Thyroid gland (tissue), 4 donors: ENCODE measurements at places on chromosomes 13 and 19. TPM values are rescaled to one million over a fixed set of nuclear protein-coding genes. Genes with fewer than 3 reads are reported as not detected.

- H3K4me1 ChIP-seq: no peaks in the 10 kb centered on the region
- no peaks in the 10 kb centered on the region for H3K36me3 ChIP-seq
- H3K27me3 ChIP-seq: no peaks in the 10 kb centered on the region
- no peak overlapping the region for H3K27ac ChIP-seq
- DNase-seq: no peak
Observed at GRCh38 chr13:84187626-84188025, 305.4 kb upstream of the SLITRK1 start.

GRCh38 chr19:4713384-4713951 lies 10.2 kb downstream of the DPP9 start:
- H3K4me1 ChIP-seq: no peaks in the 10 kb centered on the region
- H3K27me3 ChIP-seq: no peaks in the 10 kb centered on the region
- H3K4me3 ChIP-seq: no peak overlapping the region

- no peak for DNase-seq
- no peak overlapping the region for H3K27ac ChIP-seq
- no peak overlapping the region for H3K4me3 ChIP-seq
- no peaks in the 10 kb centered on the region for H3K36me3 ChIP-seq
Observed at GRCh38 chr19:32222556-32222955, 122.9 kb upstream of the ZNF507 start.

DNA sequence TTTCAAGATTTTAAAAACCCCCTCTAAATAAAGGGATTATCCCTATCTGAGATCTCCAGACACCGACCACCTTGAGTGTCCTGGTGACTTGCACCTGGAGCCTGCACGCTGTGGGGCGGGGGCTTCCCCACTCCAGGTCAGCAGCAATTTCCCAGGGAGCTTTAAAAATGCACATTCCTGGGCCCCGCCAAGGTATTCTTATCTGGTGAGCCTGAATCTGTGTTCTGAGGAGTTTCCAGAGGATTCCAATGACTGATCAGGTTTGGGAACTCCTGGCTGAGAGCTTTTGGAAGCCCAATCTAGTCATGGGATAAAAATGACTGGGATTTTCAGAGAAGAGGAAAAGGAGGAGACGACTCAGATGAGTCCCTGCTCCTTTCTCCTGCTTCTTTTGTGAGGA lies 66.1 kb downstream of the FGF9 start:
- no peaks in the 10 kb centered on the region for H3K27me3 ChIP-seq
- no peak overlapping the region for H3K4me3 ChIP-seq
- DNase-seq: no peak

- H3K36me3 ChIP-seq: no peaks in the 10 kb centered on the region
- no peak for DNase-seq
- no peak overlapping the region for H3K4me3 ChIP-seq
- H3K27me3 ChIP-seq: no peaks in the 10 kb centered on the region
Observed at GRCh38 chr13:64540468-64540867, 2689.7 kb downstream of the PCDH9 start.

DNA sequence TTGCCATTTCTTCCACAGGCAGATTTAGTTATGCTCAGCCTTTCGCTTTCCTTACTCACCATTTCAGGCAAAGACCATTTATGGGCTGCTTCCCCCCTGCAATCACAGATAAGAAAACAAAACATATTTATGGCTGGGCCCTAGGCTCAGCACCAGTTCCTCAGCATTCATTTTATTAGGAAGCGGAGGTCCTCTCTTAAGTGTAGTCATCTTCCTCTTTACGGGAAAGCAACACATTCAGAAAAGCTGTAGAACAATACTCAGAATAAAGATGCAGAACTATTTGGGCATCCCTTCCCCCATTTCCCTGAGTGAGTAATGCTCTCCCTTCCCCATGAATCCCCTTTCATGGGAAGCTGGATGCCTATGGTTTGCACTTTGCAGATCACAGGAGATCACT lies 27.9 kb downstream of the FLT1 start:
- no peaks in the 10 kb centered on the region for H3K36me3 ChIP-seq
- H3K4me1 ChIP-seq: no peaks in the 10 kb centered on the region
- no peak for DNase-seq
- H3K27me3 ChIP-seq: no peaks in the 10 kb centered on the region
- H3K4me3 ChIP-seq: no peak overlapping the region
- H3K27ac ChIP-seq: no peak overlapping the region

- DNase-seq: no peak
- peaks cover 10% of the 10 kb centered on the region for H3K4me1 ChIP-seq
- H3K27ac ChIP-seq: peak overlapping the region; percentile 69
- H3K4me3 ChIP-seq: no peak overlapping the region
- no peaks in the 10 kb centered on the region for H3K27me3 ChIP-seq
Observed at GRCh38 chr19:47142779-47143178, 12.1 kb downstream of the SAE1 start.

GRCh38 chr13:67267136-67267535 lies 37.0 kb upstream of the PCDH9 start:
- no peaks in the 10 kb centered on the region for H3K36me3 ChIP-seq
- no peak for DNase-seq
- no peaks in the 10 kb centered on the region for H3K4me1 ChIP-seq
- H3K4me3 ChIP-seq: no peak overlapping the region

GRCh38 chr13:58611117-58611516 lies 979.6 kb downstream of the PCDH17 start:
- no peak overlapping the region for H3K4me3 ChIP-seq
- H3K36me3 ChIP-seq: no peaks in the 10 kb centered on the region
- no peak overlapping the region for H3K27ac ChIP-seq
- no peaks in the 10 kb centered on the region for H3K4me1 ChIP-seq
- no peaks in the 10 kb centered on the region for H3K27me3 ChIP-seq
- DNase-seq: no peak

DNA sequence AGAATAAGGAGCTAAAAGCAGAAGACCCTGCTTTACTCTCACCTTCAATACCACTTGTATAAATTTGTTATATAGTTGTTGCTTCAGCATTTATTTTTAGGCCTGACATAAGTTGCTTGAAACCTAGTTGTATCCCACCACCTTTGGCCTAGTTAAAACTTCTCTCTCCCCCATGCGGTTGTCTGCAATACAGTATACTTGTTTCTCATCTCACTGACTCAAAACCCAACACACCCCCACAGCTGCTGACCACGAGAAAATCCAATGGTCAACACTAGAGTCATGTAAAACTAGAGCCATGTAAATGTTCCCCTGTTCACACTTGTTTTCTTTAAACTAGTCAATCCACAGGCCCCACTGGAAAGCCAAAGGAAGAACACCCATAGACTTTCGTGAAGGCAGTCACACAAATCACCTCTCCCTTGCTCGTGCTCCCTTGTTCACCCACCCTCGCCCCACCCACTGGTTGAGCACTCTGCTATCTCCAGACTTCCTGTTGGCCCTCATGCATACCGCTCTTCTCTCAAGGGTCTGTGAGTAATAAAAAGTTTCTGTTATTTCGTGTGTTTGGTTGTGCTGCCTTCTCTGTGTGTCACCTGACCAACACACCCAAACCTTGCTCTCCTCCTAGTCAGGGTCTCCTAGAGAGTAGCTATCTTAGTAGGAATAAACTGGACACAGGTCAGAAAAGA lies 12.9 kb upstream of the CCDC169 start:
- no peak overlapping the region for H3K4me3 ChIP-seq
- no peak for DNase-seq
- peaks cover 35% of the 10 kb centered on the region for H3K36me3 ChIP-seq
- no peaks in the 10 kb centered on the region for H3K4me1 ChIP-seq
- no peak overlapping the region for H3K27ac ChIP-seq

DNA sequence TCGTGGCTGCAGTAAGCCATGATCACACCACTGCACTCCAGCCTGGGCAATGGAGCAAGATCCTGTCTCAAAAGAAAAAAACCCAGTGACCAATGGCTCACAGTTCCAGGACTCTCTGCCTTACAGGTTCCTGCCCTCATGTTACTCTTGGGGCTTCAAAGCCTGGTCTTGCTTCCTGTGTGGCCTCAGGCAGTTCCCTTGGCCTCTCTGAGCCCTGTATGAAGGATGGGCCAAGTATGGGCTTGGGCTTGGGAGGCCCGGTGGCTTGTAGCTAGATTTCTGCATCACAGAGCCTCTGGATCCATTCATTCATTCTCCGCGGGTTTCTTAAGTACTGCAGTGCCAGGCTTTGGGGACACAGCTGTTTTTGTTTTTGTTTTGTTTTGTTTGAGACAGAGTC lies 780 bp upstream of the TSPAN16 start:
- no peak overlapping the region for H3K4me3 ChIP-seq
- H3K27me3 ChIP-seq: no peaks in the 10 kb centered on the region
- no peak overlapping the region for H3K27ac ChIP-seq
- peaks cover 7% of the 10 kb centered on the region for H3K4me1 ChIP-seq

GRCh38 chr13:89751432-89751930 lies 1596.0 kb upstream of the MIR17HG start:
- no peak for DNase-seq
- H3K4me3 ChIP-seq: no peak overlapping the region
- H3K36me3 ChIP-seq: no peaks in the 10 kb centered on the region
- no peaks in the 10 kb centered on the region for H3K27me3 ChIP-seq

GRCh38 chr13:39244561-39245230 lies 206.4 kb downstream of the NHLRC3 start:
- no peaks in the 10 kb centered on the region for H3K36me3 ChIP-seq
- no peaks in the 10 kb centered on the region for H3K27me3 ChIP-seq
- H3K27ac ChIP-seq: no peak overlapping the region
- no peak for DNase-seq
- no peaks in the 10 kb centered on the region for H3K4me1 ChIP-seq

- no peak overlapping the region for H3K4me3 ChIP-seq
- DNase-seq: no peak
- peaks cover 13% of the 10 kb centered on the region for H3K4me1 ChIP-seq
- H3K27ac ChIP-seq: no peak overlapping the region
- no peaks in the 10 kb centered on the region for H3K36me3 ChIP-seq
- no peaks in the 10 kb centered on the region for H3K27me3 ChIP-seq
Observed at GRCh38 chr13:110650436-110650835, 35.1 kb downstream of the NAXD start.

DNA sequence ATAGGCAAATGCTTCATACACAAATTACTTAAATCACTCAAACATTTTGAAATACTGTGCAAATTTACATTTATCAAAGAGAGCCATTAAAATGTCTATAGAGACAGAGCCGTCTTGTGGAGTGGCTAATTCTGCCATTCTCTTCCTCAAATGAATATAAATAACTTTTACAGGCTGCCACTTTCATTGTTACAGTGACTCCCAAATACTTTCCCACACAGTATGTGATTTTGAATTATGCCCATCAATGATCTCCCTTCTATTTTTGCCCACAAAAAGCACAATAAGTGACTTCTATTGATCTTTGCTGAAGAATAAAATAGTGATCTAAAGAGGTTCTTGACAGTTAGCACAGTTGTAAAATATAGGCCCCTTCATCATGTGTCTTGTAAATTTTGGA lies 1244.9 kb downstream of the PCDH17 start:
- H3K4me1 ChIP-seq: no peaks in the 10 kb centered on the region
- no peak for DNase-seq
- H3K4me3 ChIP-seq: no peak overlapping the region
- no peaks in the 10 kb centered on the region for H3K27me3 ChIP-seq

DNA sequence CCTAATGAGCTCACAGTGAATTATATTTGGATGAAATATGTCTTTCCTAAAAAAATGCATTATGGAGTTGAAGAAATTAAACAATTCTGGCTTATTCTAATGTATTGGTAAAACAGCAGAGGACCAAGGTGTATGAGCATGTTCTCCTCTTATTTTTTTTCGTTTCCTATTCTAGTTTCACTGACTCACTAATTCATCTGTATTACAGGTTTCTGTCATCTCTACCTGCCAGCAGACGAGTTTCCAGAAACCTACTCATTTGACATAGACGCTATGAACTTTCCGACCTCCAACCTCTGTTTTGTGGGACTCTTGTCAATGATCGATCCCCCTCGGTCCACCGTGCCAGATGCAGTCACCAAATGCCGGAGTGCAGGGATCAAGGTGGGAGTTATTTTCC lies 20.3 kb downstream of the ATP12A start:
- DNase-seq: no peak
- H3K36me3 ChIP-seq: no peaks in the 10 kb centered on the region
- H3K27me3 ChIP-seq: no peaks in the 10 kb centered on the region

DNA sequence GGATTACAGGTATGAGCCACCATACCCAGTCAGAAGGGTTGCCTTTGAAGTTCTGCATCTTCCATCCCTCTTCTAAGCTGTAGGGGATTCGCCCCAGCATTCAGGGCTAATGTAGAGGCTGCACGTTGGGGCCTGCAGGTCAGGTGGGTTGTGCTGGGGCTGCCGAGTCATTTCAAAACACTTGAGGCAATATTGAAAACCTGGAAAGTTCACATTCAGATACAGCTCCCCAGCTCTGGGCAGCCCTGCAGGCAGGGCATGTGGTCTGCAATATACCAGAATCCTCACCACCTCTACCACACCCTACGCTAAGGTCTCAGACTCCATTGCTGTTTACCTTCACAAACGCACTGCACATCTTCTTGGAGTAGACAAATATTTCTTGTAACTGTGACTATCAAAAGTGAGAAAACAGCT lies 24.6 kb downstream of the CCNE1 start:
- H3K4me3 ChIP-seq: no peak overlapping the region
- no peak for DNase-seq
- no peaks in the 10 kb centered on the region for H3K36me3 ChIP-seq
- no peaks in the 10 kb centered on the region for H3K4me1 ChIP-seq
- H3K27me3 ChIP-seq: no peaks in the 10 kb centered on the region

DNA sequence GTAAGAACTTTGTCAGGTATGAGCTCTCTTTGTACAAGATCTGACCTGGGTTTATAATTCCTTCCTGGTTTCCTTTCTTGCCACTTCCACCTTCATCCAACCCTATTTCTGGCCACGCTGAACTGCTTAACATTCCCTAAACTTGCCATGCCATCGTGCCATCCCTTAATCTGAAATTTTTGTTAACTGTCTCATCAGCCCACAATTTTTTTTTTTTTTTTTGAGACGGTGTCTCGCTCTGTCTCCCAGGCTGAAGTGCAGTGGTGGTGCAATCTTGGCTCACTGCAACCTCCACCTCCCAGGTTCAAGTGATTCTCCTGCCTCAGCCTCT lies 144.6 kb downstream of the GGACT start:
- no peak overlapping the region for H3K4me3 ChIP-seq
- H3K27ac ChIP-seq: no peak overlapping the region

GRCh38 chr19:6754136-6754535 lies 13.1 kb downstream of the SH2D3A start:
- H3K27ac ChIP-seq: no peak overlapping the region
- no peak overlapping the region for H3K4me3 ChIP-seq
- H3K36me3 ChIP-seq: peaks cover 28% of the 10 kb centered on the region

The UCHL3 gene
- 42.8 TPM for total RNA-seq

The LIM2 gene
- not detected for total RNA-seq

The SRRM5 gene
- total RNA-seq: 0.59 TPM

The ZNF723 gene
- total RNA-seq: not detected

The AXL gene
- 26.7 TPM for total RNA-seq

The ZNF888 gene
- 7.9 TPM for total RNA-seq

The CDADC1 gene
- total RNA-seq: 14.0 TPM

The SHISA7 gene
- total RNA-seq: not detected

The POMP gene
- total RNA-seq: 41.8 TPM

The ALOX5AP gene
- total RNA-seq: 13.4 TPM

The RFPL4A gene
- not detected for total RNA-seq

The PDS5B gene
- 55.1 TPM for total RNA-seq
